ENCODE measurements at places on chromosomes 2 and 18.

DNA sequence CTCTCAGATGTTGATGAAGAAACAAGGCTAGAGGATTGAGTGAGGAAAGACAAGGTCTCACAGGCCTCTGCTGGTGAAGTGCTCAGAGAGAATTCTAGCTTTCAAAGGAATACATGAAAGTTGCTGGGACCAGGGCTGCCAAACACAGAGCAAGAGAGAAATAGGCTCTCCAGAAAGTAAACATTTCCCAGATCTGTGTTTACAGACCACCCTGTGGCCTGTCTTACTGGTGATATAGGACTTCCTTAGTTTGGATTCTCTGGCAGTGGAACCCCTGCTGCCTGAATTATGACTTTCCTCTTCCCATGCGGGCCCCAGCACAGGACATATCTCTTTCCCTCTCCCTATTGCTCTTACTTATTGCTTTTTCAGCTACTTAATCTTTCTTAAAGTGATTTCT, 64.5 kb downstream of the TACR1 start:
- no peaks in the 10 kb centered on the region for H3K4me1 ChIP-seq
- no peak overlapping the region for H3K4me3 ChIP-seq
- no peaks in the 10 kb centered on the region for H3K27me3 ChIP-seq
- no peak for DNase-seq

- H3K36me3 ChIP-seq = no peaks in the 10 kb centered on the region
- peaks cover 4% of the 10 kb centered on the region for H3K27me3 ChIP-seq
- no peak overlapping the region for H3K4me3 ChIP-seq
- no peaks in the 10 kb centered on the region for H3K4me1 ChIP-seq
- no peak overlapping the region for H3K27ac ChIP-seq
Observed at GRCh38 chr2:1571477-1572417, 158.5 kb downstream of the TPO start.

DNA sequence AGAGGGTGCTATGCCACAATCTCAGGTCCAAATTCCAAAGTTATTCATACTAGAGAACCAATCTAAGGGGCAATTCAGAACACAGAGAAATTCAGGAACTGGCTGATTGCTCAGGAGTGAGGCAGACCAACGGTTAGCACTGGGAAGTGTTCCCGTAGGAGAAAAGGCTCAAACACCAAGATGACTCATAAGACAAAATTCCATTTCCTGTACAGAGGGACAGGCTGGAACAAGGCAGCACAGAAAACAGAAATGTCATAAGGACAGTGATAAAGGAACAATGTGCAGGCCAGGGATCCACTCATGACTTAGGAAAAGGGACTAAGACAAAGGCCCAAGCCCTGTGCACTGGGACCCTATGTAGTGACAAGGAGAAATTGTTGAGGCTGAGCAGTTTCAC, 54.2 kb downstream of the PDE1A start:
- no peaks in the 10 kb centered on the region for H3K27me3 ChIP-seq
- H3K27ac ChIP-seq = no peak overlapping the region
- no peak overlapping the region for H3K4me3 ChIP-seq
- no peaks in the 10 kb centered on the region for H3K4me1 ChIP-seq

- peak overlapping the region; percentile 29 for H3K4me3 ChIP-seq
- H3K36me3 ChIP-seq = peaks cover 30% of the 10 kb centered on the region
- DNase-seq = no peak
- H3K4me1 ChIP-seq = peaks cover 54% of the 10 kb centered on the region
- no peaks in the 10 kb centered on the region for H3K27me3 ChIP-seq
Observed at GRCh38 chr2:88697370-88698026, 6.0 kb downstream of the RPIA start.

- no peak overlapping the region for H3K27ac ChIP-seq
- no peaks in the 10 kb centered on the region for H3K4me1 ChIP-seq
- no peak for DNase-seq
- no peaks in the 10 kb centered on the region for H3K36me3 ChIP-seq
- no peak overlapping the region for H3K4me3 ChIP-seq
Observed at GRCh38 chr18:43705850-43706249, 428.6 kb upstream of the SYT4 start.

- no peak for DNase-seq
- peaks cover 11% of the 10 kb centered on the region for H3K4me1 ChIP-seq
- H3K27ac ChIP-seq = no peak overlapping the region
- no peaks in the 10 kb centered on the region for H3K27me3 ChIP-seq
- peaks cover 6% of the 10 kb centered on the region for H3K36me3 ChIP-seq
Observed at GRCh38 chr2:232132181-232132580, 170.7 kb downstream of the DIS3L2 start.

DNA sequence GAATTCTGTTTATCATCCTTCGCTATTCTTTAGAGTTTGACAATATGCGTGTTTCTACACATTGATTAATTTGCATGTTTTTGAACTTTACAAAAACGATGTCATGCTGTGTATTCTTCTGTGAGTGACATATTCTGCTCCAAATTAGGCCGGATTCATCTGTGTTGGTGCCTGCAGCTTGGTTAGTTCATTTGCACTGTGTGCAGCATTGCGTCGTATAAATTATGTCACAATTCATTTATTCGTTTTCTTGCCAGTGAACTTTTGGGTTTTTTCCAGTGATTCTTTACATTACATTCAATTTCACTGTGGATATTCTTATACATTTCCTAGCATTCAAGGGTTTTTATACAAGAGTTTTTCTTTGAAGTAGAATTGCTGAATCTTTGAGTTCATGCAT, 118.3 kb downstream of the KCNF1 start:
- no peaks in the 10 kb centered on the region for H3K27me3 ChIP-seq
- H3K4me3 ChIP-seq = no peak overlapping the region
- no peaks in the 10 kb centered on the region for H3K4me1 ChIP-seq
- DNase-seq = no peak

GRCh38 chr18:77199707-77200106, 49.9 kb upstream of the GALR1 start:
- peaks cover 1% of the 10 kb centered on the region for H3K27me3 ChIP-seq
- no peak for DNase-seq
- H3K4me1 ChIP-seq = peaks cover 15% of the 10 kb centered on the region
- H3K27ac ChIP-seq = no peak overlapping the region

DNA sequence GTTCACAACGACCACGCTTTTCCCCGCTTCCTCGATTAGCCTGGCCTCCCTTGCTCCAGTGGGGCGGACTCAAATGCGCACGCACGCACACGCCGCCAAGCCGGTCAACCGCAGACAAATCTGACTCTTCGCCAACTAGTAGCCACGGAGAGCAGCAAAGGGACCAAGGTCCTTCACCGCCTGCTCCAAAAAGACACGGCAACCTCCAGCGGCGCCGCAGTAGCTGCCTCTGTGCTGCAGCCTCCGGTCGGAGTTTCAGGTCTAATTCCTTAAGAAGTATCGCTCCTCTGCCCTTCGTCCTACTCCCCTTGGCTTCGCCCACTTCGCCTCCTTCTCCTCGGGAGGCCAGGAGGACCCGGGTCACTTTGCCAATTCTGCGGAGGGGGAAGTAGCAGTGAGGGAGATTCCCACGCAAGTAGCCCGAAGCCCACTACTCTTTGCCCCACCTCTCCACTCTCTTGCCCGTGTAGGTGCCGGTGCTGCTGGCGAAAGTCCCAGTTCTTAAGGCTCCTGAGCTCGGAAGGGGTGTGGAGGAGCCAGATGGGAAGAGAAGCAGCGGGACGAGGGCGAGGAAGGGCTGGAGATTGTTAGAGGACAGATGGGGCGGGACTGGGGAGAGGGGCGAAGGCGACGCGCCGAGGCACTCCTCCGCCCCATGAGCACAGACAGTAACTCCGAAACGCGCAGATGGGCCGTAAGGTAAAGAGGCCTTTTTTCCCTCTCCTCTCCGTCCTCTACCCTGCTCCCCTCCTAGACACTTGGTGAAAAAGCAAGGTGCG, 615 bp downstream of the AKAIN1 start:
- H3K27me3 ChIP-seq = peaks cover 48% of the 10 kb centered on the region
- H3K4me3 ChIP-seq = peak overlapping the region; percentile 56
- H3K36me3 ChIP-seq = peaks cover 3% of the 10 kb centered on the region
- peak; percentile 5 for DNase-seq

DNA sequence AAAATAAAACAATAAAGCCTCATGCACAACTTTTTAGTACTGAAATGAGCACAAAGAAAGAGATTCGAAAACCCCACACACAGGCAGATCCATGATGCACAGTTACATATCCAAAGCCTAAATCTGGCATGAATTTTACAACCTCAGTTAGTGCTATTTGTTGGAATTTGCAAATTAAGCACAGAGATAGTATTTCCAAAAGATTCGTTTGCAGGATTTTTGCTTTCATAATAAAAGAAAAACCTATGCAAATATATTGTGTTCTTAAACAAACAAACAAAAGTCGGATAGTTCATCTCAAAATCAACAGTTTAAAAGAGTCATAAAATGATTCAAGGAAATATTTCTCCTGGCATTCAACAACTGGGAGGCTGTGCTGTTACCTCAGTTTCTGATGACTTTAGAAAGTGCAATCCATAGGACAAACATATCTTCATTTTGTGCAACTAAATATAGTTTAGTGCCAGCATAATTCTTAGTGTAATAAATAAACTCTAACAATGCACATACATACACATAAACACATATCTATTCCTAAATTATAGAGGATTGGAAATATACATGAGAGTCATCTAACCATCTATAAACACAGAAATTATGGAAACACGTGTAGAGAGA, 10.8 kb downstream of the PAX3 start:
- H3K4me1 ChIP-seq = peaks cover 5% of the 10 kb centered on the region
- DNase-seq = no peak
- H3K27me3 ChIP-seq = peaks cover 60% of the 10 kb centered on the region
- no peaks in the 10 kb centered on the region for H3K36me3 ChIP-seq
- no peak overlapping the region for H3K27ac ChIP-seq

- H3K4me1 ChIP-seq = peaks cover 24% of the 10 kb centered on the region
- H3K4me3 ChIP-seq = no peak overlapping the region
- H3K27me3 ChIP-seq = no peaks in the 10 kb centered on the region
- DNase-seq = no peak
- H3K27ac ChIP-seq = no peak overlapping the region
Observed at GRCh38 chr2:121480826-121481225, 49.9 kb upstream of the RNU4ATAC start.
